NCI-H1930 (cell line): ENCODE measurements at places on chromosomes 2 and 18.

- no peak for DNase-seq
Observed at GRCh38 chr18:7105268-7105667, 12.3 kb downstream of the LAMA1 start.

DNA sequence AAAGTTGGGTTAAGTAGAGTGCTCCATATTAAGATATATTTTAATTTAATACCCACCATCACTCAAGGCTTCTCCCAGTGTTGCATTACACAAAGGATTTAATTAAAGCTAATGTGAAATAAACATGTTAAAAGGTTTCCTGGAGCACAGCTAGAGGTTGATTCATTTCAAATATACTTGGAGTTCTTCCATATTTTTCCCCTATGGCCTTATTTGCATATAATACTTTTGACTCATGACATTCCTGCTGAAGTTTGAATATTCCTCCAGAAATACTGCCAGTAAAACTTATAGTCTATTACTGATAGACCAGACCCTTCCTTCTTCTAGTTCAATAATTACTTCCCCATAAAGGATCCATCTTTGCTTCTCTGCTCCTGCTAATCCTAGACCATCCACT is 227.5 kb downstream of the GULP1 start:
- no peak for DNase-seq

DNA sequence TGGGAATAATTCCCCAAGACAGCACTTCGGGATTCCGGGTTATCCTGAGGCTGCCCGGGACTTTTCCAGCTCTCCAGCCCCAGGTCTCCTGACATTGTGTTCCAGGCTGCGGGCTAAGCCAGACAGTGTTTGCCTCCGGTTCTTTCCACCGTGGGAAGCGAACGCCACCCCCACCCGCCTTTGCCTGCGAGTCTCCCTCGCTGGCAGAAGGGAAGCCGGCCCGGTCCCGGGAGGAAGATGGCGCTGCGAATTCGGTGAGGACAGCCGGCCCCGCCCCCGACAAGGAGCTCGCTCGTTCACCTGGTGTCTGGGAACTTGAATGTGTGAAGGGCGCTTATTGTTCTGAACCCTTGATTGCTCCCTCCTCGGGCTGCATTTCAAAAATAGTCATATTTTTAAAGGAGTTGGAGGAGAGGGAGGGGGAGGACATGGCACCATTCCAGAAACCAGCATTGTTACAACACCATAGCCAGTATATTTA is 2.9 kb downstream of the LRATD1 start:
- peak; percentile 43 for DNase-seq

DNA sequence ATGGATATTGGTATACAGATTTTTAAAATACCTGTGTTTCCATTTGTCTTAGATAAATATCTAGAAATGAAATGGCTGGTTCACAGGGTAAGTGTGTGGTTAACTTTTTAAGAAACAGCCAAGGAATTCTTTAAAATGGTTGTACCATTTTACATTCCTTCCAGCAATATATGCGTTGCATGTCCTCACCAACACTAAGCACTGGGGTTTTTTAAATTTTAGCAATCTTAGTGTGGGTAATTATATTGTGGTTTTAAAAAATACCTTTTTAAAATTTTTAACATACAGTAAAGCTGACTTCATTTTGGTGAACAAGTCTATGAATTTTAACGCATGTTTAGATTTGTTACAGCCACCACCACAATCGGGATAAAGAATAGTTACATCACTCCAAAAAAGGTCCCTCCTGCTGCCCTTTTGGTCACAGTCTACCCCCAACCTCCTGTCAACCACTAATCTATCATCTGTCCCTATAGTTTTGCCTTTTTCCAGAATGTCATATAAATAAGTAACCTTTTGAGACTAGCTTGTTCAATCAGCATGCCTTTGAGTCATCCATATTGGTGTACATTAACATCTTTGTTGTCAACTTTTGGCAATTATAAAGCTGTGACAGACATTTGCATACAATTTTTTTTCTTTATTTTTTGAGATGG is 128.1 kb upstream of the MSTN start:
- no peak for DNase-seq

GRCh38 chr2:161096336-161096735 is 63.9 kb upstream of the TANK start:
- no peak for DNase-seq

GRCh38 chr2:60549238-60549927 is 4.1 kb downstream of the BCL11A start:
- no peak for DNase-seq
